Endothelial cell of coronary artery (primary cell): ENCODE measurements at places on chromosomes 16 and 17. TPM values are rescaled to one million over a fixed set of nuclear protein-coding genes. Genes with fewer than 3 reads are reported as not detected.

Gene SLC6A2
- not detected in 2 replicates for total RNA-seq

Gene ALOX15B
- total RNA-seq = 0.19 TPM in 1 of 2 replicates, not detected in the other

Gene TNS4
- total RNA-seq = not detected in 2 replicates

Gene CA4
- total RNA-seq = 0.27 TPM in 1 of 2 replicates, not detected in the other

Gene CCL1
- total RNA-seq = 0.09 TPM in 1 of 2 replicates, not detected in the other

Gene LAT
- 0.36 and 0.56 TPM in 2 replicates for total RNA-seq

Gene PMP22
- total RNA-seq = 23.0 and 24.8 TPM in 2 replicates

Gene JUP
- 79.8 and 113 TPM in 2 replicates for total RNA-seq

Gene NTN1
- 0.09 TPM in 2 replicates for total RNA-seq

Gene TSC2
- total RNA-seq = 44.4 and 54.6 TPM in 2 replicates

Gene NUPR1
- total RNA-seq = under 0.01 and 1.6 TPM in 2 replicates

Gene TBC1D3G
- total RNA-seq = not detected in 2 replicates

Gene C17orf67
- total RNA-seq = 1.0 and 1.2 TPM in 2 replicates

Gene SHCBP1
- total RNA-seq = 11.5 and 29.1 TPM in 2 replicates

Gene CCDC144A
- 1.2 and 27.3 TPM in 2 replicates for total RNA-seq

Gene GRAPL
- total RNA-seq = 15.2 and 40.6 TPM in 2 replicates

Gene CTRB2
- not detected in 2 replicates for total RNA-seq

Gene GINS2
- total RNA-seq = 4.2 and 10.6 TPM in 2 replicates

Gene KRT28
- total RNA-seq = not detected in 2 replicates

Gene KRT31
- not detected in 2 replicates for total RNA-seq

Gene TNFRSF17
- total RNA-seq = not detected in 2 replicates
